ENCODE measurements at places on chromosomes 3 and 15.

- DNase-seq: no peak
These were observed 11.9 kb downstream of the TAGLN3 start for GRCh38 chr3:112010636-112011035.

- no peak for DNase-seq
These were observed 40.8 kb downstream of the LMCD1 start for GRCh38 chr3:8542190-8543135.

GRCh38 chr15:50224606-50225005, 40.9 kb downstream of the HDC start:
- DNase-seq: no peak

GRCh38 chr3:169901453-169901852, 9.9 kb upstream of the SAMD7 start:
- no peak for DNase-seq

- no peak for DNase-seq
These were observed at the start of gene CTXND1 for GRCh38 chr15:80252121-80252518. Gene CTXND1 (minus strand): TSS chr15:80252213. CDS start chr15:80201949, 50,264 bp downstream.

DNA sequence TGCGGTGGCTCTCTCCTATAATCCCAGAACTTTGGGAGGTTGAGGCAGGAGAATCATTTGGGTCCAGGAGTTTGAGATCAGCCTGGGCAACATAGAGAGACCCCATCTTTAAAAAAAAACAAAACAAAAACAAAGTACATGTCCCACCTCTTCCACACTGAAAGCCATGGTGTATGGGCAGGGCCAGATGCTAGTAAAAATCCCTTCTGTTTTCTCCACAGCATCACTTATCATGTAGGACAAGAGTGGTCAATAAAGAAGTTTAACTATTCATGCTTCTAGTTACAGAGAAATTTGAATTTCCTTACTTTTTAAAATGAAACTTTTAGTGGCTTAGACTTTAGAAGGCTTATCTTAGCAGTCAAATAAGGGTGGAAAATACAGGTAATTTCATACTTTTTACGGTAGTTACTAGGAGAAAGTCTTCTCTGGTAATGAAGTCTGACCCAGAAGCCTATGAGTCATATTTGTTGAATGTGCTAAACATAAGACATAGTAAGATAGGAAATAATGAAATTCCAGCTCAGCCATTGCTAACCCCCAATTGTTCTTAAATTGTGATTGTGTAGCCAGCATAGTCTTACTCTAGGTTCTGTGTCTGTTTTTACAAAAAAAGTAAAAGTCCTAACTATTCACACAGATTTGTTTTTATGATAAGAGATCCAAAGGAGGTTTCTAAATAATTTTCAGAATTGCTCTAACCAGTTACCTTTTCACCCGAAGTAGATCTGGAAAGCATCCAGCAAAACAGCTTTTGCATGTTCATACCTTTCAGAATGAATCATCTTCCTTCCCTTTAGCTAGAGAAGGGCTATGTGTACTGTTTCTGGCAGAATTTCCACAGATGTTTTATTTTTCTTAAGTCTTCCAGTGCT, 16.4 kb upstream of the ZNF609 start:
- DNase-seq: peak; percentile 46

GRCh38 chr3:43734685-43735084, 43.9 kb downstream of the ABHD5 start:
- no peak for DNase-seq

DNA sequence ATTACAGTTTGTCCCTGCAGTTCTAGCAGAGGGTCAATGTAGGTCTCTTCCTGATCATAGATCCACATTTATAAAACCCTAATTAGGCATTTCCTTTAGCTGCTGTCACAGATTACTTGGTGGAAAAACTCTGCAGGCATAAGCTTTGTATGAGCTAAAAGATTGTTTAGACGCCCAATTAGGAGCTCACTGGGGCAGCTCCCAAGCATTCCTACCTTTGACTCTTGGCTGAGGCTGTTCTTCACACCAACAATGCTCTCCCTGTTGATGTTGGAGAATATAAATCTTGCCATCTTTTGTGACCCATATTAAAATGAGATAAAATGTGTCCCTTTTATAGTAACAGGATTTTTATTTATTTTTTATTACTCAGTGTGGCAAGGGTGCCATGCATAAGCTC, 148.3 kb upstream of the TRIM42 start:
- no peak for DNase-seq

- no peak for DNase-seq
These were observed 249.3 kb downstream of the UBE2E2 start for GRCh38 chr3:23452408-23452807.

- no peak for DNase-seq
These were observed 380.8 kb downstream of the GRM7 start for GRCh38 chr3:7241584-7242302.

- DNase-seq: peak; percentile 81
These were observed at the start of gene CELF6 for GRCh38 chr15:72319985-72320671. Gene CELF6 (minus strand): TSS chr15:72320157. CDS start chr15:72319874, 283 bp downstream.

GRCh38 chr15:63891079-63891767, 57.5 kb upstream of the HERC1 start:
- DNase-seq: peak; percentile 74

GRCh38 chr3:182802413-182803390, 9.4 kb downstream of the ATP11B start:
- no peak for DNase-seq

DNA sequence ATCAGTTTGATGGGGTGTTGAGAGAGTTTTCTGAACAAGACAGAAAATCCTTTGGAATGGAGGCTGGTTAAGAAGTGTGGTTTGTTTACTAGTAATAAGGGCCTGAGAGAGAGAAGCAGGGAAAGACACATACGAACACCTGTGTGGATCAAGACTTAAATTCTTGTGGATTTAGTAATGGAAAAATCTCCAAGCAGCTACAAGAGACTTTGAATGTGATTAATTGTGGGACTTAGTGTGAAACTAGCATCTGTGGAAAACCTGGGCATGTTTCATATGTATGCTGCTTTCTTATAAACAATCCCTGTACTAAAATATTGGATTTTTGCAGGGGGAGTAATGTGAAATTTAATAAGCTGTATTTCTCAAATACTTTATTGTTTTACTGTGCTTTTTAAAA, 399.1 kb downstream of the SI start:
- no peak for DNase-seq

DNA sequence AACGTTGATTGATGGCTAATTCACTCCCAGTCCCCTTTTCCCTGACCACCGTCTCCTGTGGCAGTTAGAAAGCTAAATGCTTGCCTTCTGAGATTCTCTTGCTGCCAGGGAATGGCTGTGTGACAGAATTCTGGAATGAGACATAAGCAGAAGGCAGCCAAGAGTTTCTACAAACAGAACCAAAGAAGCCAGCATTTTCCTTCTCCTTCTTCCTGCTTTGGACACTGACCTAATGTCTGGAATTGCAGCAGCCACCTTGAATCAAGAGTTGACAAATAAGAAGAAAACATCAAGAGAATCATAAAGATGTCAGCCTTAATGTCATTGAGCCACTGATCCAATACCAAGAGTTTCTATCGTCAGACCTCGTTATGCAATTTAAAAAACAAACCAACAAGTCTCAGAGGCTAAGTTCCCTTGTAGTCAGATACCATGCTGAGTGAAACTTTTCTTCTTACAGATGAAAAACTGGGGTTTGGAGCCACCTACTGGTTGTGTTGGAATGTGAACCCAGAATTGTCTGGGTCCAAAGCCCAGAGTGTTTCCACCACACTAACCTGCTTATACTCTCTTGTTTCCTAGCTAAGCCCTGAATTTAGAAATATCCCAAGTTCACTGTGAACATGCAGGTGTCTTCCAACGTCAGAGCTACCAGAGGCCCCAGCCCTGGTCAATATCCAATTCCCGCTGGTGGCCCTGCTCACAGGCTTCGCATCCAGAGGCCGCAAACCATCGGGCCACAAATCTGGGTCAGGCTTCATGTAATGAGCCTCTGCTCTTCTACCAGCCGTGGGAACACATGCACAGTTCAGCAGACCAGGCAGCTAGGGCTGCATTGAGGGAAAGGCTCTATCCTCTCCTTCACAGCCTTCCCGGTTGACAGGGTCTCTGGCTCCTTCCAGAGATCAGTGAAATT, 42.5 kb downstream of the MCF2L2 start:
- DNase-seq: peak; percentile 32

DNA sequence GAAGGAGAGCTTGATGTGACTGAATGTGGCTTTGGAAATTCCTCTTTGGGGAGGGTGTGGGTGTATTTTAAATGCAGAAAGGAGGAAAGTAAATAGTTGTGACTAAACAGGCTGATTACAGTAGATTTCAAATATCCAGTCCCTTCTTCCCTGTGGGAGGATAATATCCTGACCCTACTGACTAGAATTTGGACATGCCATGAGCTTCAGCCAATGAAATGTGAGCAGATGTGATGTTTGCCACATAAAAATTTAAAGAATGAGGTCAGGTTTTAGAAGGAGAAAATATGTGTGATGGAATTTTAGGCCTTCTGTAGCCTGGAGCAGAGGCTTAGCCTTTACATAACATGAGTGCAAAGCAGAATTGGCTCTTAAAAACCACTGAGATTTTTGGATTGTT, 1218.9 kb downstream of the ROBO2 start:
- no peak for DNase-seq

GRCh38 chr15:56428821-56429458, 36.0 kb downstream of the MNS1 start:
- DNase-seq: no peak

DNA sequence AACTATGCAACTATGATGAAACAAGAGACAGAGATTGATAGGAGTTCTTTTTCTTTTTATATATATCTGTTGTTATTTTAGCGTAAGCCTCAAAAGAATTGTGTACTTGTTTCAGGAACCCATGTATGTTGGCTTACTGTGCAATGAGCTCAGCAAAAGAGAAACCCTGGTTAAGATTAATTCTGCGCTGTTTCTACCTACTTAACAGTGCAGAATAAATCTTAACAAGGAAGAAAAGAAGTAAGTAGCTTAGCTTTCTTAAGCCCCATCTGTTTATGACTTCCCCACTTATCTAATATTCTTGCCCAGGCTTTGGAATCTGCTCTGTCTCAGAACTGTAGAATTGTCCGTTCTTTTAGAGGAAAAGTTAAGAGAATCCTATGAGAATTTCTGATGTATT, 27.4 kb downstream of the ECT2 start:
- DNase-seq: no peak

DNA sequence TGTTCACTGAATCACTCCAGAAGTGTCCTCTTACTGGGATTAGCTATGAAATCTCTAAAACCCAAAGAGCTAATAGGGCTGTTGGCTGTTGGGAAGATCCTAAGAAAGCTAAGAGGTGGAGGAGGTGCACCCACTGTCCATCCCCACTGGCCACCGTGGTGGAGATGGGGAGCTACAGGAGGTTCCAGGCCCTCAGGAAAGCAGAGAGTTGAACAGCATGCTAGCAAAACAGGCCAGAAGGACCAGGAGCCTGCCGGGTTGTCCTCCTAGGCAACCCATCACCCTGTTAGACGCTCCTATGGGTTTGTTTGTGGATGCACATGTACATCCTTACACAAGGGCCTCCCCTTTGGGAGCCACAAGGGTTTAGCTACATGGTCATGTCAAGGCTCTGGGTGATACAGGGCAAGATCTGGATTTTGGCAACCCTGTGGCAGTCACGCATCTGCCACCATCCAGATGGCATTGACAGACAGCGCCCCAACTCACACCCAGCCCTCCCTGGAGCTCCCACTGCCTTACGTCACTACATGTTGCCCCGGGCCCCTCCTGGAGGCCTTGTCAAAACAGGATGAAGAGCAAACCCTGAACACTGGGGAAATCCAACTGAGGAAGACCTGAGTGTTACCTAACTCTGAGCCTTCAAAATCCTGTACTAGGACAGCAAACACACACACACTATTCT, 208.1 kb downstream of the SLCO3A1 start:
- DNase-seq: no peak

- DNase-seq: no peak
These were observed 734 bp upstream of the WDR76 start for GRCh38 chr15:43826029-43826507.

DNA sequence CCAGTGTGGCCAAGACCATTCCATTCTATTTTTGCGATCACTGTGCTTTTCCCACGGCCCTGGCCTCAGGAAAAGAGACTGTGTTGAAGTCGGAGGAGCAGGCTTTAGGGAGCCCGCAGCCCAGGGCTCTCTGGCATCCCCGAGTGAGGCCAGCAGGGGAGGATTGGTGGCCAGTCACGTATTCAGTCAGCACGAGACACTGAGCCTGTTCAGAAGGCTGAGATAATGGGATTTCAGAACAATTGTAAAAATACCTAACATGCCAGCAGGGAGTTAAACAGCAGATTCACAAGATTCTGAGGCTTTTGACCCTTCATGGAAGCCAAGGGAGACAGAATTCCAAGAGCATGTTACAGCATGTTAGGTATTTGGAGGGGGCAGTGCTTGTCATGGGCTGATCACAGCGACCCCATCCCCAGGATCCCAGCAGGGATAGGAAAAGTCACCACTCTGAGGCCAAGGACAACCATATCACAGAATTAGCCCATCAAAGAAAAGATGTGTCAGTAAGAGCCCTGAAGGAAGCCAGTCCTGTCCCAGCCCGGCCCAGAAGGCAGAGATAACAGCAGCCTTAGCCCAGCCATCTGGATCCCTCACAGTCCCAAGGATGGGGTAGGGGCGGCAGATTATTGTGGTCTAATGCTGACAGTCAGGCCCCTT, 40.6 kb downstream of the AMOTL2 start:
- DNase-seq: no peak
